Brain pericyte (primary cell): ENCODE measurements at places on chromosomes 12 and 14.

- no peak for DNase-seq
Observed at GRCh38 chr12:57864442-57865083, 18.0 kb upstream of the CTDSP2 start.

DNA sequence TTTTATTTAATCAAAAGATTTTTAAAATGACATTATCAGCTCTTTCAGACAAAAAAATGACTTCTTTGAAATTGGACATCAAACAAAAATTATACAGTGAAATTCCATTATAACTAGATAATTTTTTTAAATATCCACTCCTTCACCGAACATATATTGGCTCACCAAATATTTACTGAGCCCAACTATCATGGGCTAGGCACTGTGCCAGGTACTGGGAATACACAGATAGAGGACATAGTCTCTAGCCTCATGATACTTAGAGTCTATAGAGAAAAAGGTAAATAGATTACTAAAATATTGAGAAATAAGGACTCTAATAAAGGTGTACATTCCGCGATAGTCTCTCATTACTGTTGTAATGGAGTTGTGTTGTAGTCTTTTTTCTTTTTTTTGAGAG, 219.9 kb downstream of the SEC23A start:
- DNase-seq = no peak

DNA sequence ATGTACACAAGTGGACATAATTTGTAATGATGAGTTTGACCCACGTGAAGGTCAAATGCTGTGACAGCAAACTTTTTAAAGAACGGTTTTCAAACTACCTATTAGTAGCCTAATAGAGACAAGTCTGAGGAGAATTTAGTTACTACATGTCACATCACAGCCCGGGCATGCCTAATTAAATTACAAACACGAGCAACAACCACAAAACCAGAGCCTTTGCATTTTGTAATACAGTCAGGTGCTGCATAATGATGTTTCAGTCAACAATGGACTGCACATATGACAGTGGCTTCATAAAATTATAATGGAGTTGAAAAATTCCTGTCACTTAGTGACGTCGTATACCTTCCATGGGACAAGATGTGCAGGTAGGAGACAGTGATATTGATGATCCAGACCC, 274.5 kb downstream of the DACT1 start:
- DNase-seq = no peak

- DNase-seq = no peak
Observed at GRCh38 chr14:89296281-89296745, 120.7 kb downstream of the FOXN3 start.

GRCh38 chr14:25484235-25484634, 434.3 kb upstream of the STXBP6 start:
- no peak for DNase-seq
